ENCODE measurements at places on chromosomes 5 and 9.

- no peak for DNase-seq
These were observed 2.6 kb upstream of the PFDN1 start for GRCh38 chr5:140305471-140305870.

- no peak for DNase-seq
These were observed 107.6 kb downstream of the PLPP1 start for GRCh38 chr5:55427157-55427556.

DNA sequence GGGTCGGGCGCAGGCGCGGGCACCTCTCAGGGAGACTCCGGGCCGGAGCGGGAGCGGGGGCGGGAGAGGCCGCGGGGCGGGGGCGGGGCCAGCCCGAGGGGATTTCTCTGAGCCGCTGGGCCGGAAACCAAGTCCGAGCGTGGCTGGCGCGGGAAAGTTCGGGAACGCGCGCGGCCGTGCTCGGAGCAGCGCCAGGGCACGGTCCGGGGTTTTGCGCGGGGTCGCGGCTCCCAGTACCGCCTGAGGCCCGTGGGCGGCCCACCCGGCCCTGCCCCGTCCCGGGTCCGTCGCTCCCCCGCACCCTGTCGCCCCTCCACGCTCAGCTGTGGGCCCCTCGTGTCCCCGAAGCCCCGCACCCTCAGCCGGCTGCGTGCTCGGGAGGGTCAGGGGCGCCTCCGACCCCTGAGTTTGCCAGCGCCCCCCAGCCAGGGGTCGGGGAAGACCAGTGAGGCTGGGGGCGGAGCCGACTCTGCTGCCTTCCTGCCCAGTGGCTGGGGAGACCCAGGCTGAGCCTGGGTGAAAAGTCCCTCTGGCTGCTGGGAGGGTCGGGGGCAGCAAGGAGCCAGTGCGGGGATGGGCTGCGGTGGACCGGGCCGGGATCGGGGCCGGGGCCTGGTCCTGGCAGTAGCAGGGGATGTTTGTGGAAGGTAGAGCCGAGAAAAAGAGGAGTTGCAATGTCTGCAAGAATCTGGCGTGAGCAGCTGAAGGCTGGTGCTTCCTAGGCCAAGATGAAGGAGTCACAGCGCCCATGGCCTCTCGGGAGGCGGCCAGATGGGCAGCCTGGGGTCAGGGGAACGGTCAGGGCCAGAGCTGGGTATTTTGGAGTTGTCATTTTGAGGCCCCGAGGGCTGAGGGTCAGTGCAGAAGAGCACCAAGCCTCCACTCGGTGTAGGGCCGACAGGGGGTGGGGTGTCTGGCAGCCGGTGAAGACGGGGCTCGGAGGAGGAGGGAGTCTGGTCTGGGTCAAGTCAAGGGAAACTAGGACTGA lies 588 bp downstream of the TRAF2 start:
- no peak for DNase-seq

GRCh38 chr9:16869131-16869881 lies 1.2 kb downstream of the BNC2 start:
- DNase-seq = no peak

DNA sequence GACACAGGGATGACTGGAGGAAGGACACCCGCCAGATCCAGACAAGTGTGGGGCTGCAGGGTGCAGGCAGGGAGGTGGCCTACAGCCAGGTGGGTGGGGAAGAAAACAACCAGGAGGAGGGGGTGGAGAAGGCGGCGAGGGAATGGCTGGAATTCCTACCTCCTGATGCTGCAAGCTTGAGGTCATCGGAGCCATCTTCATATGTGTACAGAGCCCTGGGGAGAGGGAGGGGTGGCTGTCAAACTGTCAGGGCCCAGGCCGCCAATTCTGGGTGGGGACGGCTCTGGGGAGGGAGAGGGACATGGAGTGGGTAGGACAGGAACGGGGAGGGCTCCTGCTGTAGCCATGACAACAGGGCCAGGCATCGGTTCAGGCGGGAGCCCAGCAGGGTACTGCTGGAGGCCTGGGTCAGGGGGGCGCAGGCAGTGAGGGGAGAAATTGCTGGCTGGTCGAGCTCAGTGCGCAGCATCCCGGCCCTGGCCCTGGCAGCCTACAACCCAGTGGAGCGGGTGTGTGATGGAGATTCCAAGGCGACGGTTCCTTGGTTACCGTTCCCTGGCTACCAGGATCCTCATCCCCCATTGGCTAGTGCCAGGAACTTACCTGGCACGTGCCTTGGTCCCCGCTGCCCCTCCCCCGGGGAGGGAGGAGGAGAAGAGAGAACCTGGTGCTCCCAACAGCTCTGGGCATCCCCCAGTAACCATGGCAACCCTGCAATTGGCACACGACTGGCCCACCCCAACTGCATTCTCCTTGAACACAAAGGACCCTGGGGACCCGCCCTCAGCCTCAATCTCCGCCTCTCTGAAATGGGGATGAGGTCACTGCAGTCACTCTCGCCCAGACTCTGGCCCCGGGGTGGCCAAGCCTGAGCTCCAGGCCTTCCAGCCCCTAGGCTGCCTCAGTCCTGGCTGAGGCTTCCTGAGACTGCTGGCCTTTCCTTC lies 4.5 kb downstream of the DBN1 start:
- no peak for DNase-seq

DNA sequence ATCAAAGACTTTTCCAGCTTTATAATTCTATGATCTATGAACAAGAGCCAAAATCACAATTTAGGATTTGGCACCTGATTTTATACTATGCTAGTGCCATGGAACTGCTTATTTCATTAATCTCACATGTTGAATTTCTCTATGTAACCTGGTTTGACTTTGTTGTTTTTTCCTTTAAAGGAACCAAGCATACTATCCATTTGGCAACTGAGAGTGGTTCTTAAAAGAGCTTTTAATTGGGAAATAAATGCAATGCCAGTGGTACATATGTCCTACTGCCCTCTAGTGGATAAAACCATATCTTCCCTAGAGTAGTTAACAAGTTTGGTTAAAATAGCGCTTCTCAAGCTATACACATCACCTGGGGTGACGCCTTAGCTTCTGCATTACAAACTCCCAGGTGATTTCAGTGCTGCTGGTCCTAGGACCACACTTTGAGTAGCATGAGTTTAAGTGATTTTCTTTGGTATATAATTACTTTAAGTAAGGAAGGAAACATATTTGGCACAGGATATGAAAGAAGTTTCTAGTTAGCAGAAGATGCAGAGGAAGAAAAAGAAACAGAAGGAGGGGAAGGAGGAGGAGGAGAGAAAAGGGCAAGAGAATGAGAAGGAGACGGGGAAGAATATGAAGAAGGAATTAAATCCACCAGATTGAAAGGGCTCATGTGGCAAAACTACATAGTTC lies 56.8 kb downstream of the FGF10 start:
- DNase-seq = no peak

- no peak for DNase-seq
These were observed 15.2 kb downstream of the TMEM171 start for GRCh38 chr5:73135429-73136054.

- no peak for DNase-seq
These were observed 48.9 kb downstream of the SARDH start for GRCh38 chr9:133689151-133689763.
